ENCODE measurements at places on chromosomes 2 and 18. TPM values are rescaled to one million over a fixed set of nuclear protein-coding genes. Genes with fewer than 3 reads are reported as not detected.
A peak's percentile ranks its signal among the peaks of the same experiment; 100 is the strongest.

- H3K27me3 ChIP-seq, result no peaks in the 10 kb centered on the region
- no peak for DNase-seq
- H3K4me3 ChIP-seq, result peak overlapping the region; percentile 81
- peaks cover 10% of the 10 kb centered on the region for H3K4me1 ChIP-seq
- H3K36me3 ChIP-seq, result no peaks in the 10 kb centered on the region
These were observed 588 bp downstream of the CHAC2 start for GRCh38 chr2:53768242-53768542.

DNA sequence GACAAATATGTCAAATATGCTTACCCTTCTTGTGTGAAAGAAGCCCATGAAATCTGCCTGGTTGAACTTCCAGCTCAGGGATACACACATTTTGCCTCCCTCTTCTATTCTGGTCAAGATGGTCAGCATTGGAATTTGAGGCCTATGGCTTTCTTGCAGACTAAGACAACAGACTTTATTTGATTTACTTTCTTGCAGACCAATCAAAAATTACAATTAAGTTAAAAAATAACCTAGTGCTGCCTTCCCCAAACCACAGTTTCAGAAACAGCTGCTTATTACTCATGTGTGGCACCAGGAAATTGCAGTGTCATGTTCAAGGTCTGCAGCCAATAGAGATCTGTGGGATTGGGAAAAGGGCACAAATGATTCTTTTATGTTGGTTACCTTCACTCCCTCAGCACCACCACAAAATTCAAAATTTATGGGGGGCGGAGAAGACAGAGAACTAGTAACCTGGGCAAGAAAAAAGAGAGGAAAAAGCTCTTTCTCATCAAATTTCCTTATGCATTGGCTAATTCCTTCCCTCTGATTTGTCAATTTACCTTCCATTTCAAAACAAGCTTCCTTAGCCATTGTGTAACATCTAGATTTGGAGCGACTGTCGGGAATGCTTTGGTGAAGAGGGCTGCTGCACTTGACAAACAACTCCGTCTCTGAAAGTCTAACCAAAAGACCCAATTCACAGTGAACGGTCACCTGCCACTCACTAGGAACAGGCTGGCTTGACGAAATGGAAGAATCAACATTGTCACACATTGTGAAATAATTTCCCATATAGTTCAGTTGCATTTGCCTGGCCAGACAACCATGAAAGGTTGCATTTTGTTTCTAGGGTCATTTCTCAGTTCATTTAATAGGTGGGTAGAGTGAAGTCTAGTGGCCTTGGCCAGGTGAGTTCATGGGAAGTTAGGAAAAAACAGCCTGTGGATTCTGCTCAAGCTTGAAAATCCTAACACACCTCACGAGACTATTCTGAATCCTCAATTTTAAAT lies 100.4 kb upstream of the FZD5 start:
- H3K4me1 ChIP-seq, result peaks cover 39% of the 10 kb centered on the region
- H3K27me3 ChIP-seq, result no peaks in the 10 kb centered on the region
- H3K36me3 ChIP-seq, result no peaks in the 10 kb centered on the region
- no peak overlapping the region for H3K4me3 ChIP-seq
- H3K27ac ChIP-seq, result no peak overlapping the region

The CNDP1 gene
- not detected for total RNA-seq

DNA sequence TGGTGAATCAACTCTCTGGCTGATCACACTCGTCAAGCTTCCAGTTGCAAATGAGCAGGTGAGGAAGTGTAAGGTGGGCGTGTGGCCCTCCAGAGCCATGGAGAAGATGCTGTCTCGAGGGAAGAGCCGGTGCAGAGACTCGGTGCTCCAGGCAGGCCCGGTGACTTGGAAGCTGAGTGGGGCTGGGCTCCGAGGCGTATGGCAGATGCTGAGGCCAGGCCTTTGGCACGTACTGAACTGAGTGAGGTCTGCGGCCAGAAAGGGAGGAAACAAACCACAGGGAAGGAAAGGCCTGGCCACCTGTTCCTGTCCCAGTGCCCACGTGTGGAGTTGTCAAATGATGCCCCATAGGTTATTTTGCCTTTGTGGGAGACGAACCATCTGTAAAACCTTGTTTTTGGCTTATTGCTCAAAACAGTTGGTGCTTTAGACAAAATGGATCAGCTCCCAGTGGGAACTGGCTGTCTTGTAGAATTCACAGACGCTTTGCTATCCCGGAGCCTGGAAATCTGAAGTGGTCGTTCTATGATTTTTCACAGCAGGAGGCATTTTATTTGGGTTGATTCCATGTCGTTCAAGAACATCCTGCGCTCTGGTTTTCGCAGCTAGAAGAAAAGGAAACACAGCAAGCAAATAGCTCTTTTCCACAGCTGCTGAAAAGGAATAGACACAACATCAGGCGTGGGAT lies 117.5 kb upstream of the TMEM18 start:
- no peaks in the 10 kb centered on the region for H3K27me3 ChIP-seq
- no peak overlapping the region for H3K27ac ChIP-seq
- H3K36me3 ChIP-seq, result no peaks in the 10 kb centered on the region
- no peak for DNase-seq

GRCh38 chr2:144643537-144644336 lies 123.8 kb upstream of the ZEB2 start:
- no peak for DNase-seq
- no peaks in the 10 kb centered on the region for H3K36me3 ChIP-seq
- no peak overlapping the region for H3K27ac ChIP-seq
- no peaks in the 10 kb centered on the region for H3K27me3 ChIP-seq

The SALL3 gene
- total RNA-seq, result 36.5 TPM

The PROKR1 gene
- 2.1 TPM for total RNA-seq

DNA sequence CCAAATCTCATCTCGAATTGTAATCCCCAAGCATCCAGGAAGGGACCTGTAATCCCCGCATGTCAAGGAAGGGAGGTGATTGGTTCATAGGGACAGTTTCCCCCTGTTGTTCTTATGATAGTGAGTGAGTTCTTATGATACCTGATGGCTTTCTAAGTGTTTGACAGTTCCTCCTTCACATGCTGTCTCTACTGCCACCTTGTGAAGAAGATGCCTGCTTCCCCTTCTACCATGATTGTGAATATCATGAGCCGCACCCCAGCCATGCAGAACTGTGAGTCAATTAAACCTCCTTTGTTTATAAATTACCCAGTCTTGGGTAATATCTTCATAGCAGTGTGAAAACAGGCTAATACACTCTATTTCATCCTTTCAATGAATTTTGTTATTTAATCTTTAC lies 446.7 kb downstream of the RNF144A start:
- H3K27me3 ChIP-seq, result no peaks in the 10 kb centered on the region
- no peak overlapping the region for H3K27ac ChIP-seq
- H3K36me3 ChIP-seq, result peaks cover 7% of the 10 kb centered on the region
- peak; percentile 29 for DNase-seq
- no peak overlapping the region for H3K4me3 ChIP-seq

GRCh38 chr2:105437708-105438103 lies 38.9 kb upstream of the FHL2 start:
- H3K27ac ChIP-seq, result no peak overlapping the region
- H3K4me1 ChIP-seq, result peaks cover 30% of the 10 kb centered on the region
- H3K4me3 ChIP-seq, result no peak overlapping the region
- DNase-seq, result no peak
- no peaks in the 10 kb centered on the region for H3K36me3 ChIP-seq

GRCh38 chr2:193549661-193550060 lies 1354.9 kb upstream of the TMEFF2 start:
- DNase-seq, result no peak
- H3K4me1 ChIP-seq, result no peaks in the 10 kb centered on the region
- no peaks in the 10 kb centered on the region for H3K36me3 ChIP-seq

DNA sequence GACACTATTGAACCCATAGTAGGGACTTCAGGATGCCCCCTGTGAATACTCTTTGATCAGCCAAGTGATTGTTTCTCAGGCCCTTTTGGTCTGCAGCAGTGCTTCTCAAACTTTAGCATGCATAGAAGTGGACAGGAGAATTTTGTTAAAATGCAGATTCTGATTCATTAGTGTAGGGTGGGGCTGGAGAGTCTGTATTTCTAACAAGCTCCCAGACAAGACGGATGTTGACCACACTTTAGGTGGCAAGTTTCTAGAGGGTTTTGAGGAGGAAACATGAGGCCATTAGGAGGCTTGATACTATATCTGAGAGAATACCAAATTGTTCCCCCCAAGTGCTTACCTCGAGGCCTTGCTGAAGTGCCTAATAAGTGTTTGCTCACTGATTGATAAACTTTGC lies 317.9 kb downstream of the CLIP4 start:
- H3K27ac ChIP-seq, result no peak overlapping the region
- no peaks in the 10 kb centered on the region for H3K36me3 ChIP-seq
- no peaks in the 10 kb centered on the region for H3K4me1 ChIP-seq
- no peak for DNase-seq
- H3K27me3 ChIP-seq, result no peaks in the 10 kb centered on the region

- no peaks in the 10 kb centered on the region for H3K4me1 ChIP-seq
- DNase-seq, result no peak
- no peaks in the 10 kb centered on the region for H3K36me3 ChIP-seq
- no peaks in the 10 kb centered on the region for H3K27me3 ChIP-seq
- H3K4me3 ChIP-seq, result no peak overlapping the region
These were observed 40.1 kb upstream of the GALR1 start for GRCh38 chr18:77209587-77209986.

The DSG4 gene
- not detected for total RNA-seq

DNA sequence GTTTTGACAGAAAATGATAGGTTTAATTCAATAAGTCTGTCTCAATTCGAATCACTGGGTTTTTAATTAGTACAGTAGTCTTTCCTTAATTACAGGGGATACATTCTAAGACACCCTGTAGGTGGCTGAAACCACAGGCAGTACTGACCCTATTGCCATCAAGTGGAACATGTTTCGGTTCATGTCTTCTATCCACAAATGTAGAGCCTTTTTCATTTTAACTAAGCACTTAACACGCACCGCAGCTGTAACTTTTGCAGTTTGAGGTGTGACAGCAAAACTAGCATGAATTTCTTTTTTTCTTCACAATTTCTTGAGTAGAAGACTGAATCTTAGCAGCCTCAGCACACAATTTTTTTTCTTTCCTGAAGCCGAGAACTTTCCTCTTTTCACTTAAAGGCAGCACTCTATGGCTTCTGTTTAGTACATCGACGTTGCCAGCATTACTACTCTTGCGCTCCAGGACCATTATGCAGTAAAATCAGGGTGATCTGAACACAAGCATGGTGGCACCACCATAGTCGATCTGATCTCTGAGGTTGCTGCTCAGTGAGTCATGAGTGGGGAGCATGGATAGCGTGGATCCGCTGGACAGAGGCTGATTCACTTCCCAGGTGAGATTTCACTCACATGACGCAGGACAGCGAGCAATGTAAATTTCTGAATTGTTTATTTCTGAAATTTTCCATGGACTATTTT lies 805.1 kb downstream of the RNF144A start:
- no peak overlapping the region for H3K4me3 ChIP-seq
- no peaks in the 10 kb centered on the region for H3K36me3 ChIP-seq
- H3K27me3 ChIP-seq, result peaks cover 3% of the 10 kb centered on the region
- no peak overlapping the region for H3K27ac ChIP-seq
- peaks cover 37% of the 10 kb centered on the region for H3K4me1 ChIP-seq

- H3K27me3 ChIP-seq, result no peaks in the 10 kb centered on the region
- no peak overlapping the region for H3K4me3 ChIP-seq
- H3K4me1 ChIP-seq, result no peaks in the 10 kb centered on the region
- DNase-seq, result no peak
These were observed 1050.9 kb upstream of the LRRTM1 start for GRCh38 chr2:81355436-81355835.

The OSR1 gene
- not detected for total RNA-seq

All from neural progenitor cell (in vitro differentiated cells).